Stimulated activated naive CD4-positive, alpha-beta T cell treated with Interleukin-2 at 50 U/mL for 16 hours (primary cell): ENCODE measurements at places on chromosomes 4 and X.

- DNase-seq, result no peak
These were observed 124.0 kb upstream of the POF1B start for GRCh38 chrX:85503258-85504158.

GRCh38 chr4:89657931-89658700, 178.8 kb downstream of the SNCA start:
- no peak for DNase-seq

DNA sequence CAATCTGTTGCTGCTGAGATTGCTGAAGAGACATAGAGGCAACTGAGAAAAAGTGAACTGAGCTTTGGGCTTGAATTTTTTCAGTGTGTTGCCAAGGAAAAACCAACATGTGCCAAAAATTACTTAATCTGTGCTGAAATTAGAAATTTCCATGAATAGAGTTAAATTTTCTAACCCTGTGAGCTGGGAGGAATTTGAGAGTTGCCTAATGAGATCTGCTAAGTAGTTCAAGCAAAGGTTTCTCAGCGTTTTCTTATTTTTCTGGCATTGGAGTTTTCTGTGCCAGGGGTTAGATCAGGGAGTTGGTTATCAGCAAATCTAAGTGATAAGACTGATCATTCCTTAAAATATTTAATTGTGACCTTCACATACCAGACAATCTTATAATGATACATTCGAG, 457.5 kb upstream of the GNPDA2 start:
- DNase-seq, result no peak

DNA sequence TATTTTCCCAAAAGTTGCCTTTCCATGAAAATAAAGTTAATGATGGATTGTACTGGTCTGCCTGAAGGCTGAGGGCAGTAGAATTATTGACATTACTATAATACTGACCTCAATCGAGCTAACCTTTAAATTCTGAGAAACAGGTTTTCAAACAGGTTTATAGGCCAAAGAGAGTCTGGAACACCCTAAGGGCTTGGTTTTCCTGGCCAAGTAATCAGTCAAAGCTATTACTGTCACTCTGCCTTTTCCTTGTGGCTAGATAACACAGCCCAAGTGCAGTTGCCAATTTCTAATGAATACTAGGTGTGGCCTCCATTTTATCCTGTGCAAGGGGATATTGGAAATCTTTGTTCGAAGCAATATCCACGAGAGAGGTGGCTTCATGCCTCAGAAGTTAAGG, 75.2 kb downstream of the INTS12 start:
- DNase-seq, result no peak

- DNase-seq, result no peak
These were observed 105.3 kb downstream of the DTHD1 start for GRCh38 chr4:36386691-36387090.

DNA sequence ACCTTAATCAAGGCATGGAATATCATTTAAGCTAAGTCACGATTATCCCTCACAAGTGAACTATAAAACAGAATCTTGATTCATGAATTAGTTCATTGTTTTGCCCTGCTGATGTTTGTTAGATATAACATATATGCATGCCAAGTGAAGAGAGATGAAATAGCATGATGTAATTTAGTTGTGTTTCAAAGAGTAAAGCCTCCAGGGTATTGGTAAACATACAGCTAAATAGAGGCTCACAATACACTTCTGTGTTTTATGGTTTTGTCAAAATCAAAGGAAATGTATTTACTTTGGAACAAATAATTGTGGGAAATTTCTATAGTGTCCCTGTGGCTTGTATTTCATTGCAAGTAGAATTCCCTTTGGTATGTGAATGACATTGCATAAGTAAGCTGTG, 69.0 kb upstream of the LEF1 start:
- no peak for DNase-seq
